ENCODE measurements at places on chromosomes 2 and 18.

DNA sequence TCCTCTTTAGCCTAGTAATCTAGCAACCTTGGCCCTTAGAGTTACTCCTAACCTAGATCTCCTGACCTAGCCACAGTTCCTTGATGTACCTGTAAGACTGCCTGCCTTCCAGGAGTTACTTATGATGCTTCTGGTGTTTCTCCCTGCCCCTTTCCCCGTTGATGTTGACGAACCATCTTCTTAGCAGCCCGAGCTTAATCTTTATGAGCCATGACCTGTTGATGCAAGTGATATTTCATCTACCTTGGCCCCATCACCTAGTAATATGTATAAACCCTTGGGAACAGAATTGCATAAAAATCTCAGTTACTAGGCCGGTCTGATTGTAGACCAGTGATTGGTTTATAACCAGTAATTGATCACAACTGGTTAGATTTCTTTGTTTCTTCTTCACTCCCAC, 2.7 kb downstream of the IMPACT start:
- no peak for DNase-seq

DNA sequence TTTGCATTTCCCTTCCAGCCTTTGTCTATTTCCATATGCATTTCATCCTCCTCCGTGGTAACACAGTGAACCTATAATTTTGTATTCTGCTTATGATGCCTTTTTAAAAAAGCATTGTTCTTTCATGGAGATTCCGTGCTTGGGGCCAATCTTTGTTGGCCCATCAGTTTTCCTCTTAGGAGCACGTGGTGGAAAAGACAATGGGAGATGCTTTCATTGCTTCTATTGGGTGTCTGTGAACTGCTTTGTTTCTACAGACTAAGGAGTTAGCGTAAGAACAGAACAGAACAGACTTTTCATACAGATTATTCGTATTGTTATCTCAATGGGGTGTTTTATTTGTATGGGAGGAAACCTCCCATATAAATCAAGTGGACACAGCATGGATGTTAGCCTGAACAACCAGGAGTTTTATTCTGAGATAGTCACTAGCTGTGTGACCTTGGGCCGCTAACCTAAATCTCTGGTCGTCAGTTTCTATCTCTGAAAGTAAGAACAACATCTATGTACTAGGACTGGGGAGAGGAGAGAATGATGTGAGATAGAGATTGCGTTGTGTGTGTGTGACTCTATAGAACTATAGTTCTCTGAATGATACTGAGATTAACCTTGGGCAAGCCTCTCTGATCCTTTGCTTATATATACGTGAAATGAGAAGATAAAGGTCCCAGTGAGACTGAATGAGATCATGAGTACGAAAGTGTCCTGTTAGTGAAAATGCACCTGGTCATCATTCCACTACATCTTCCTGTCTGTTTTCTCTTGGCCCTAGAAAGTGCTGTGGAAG, 22.9 kb upstream of the YWHAQ start:
- DNase-seq = no peak

- no peak for DNase-seq
Observed at GRCh38 chr2:30234180-30234971, 3.0 kb downstream of the LBH start.

- DNase-seq = no peak
Observed at GRCh38 chr2:176056406-176056805, 27.4 kb downstream of the EVX2 start.

DNA sequence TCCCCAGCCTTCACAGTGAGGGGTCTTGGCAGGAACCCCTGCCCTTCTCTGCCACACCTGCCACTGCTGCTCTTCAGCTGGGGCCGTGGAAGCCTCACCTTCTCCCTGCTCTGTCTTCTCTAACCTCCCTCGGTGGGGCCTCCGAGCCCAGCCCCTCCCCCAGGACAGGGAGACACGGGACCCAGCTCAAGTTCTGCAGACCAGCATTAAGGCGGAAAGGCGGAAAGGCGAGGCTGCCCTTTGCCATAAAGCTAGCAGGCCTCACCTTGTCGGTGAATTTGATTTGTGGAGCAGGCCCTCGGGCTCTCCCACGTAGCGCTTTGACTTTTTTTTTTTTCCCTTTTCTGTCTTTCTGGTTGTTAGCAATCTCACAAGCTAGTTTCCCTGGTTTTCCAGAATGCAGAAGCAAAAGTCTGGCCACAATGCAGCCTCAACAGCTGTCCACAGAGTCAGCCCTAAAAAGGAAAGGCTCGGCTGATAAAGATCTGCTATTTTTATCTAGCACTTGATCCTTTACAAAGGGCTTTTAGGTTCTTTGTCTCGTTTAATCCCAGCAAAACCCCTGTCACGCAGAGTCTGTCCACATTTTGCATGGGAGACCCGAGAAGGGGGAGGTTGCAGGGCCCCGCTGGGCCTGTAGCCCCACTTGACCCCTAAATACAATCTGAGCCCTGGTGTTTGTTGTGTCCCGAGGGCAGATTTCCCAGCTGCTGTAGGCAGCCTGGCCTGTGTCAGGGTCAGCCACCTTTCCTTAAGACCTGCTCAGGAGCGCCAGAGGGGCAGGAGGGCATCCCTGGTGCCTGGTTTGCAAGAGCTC, 6.0 kb downstream of the ITM2C start:
- no peak for DNase-seq

All from stimulated activated CD4-positive, alpha-beta T cell treated with anti-CD3 and anti-CD28 coated beads, Interleukin-1b, Interleukin-23, amount 100 ng/mL, for 1 hour (primary cell).